ENCODE measurements at places on chromosomes 16 and 17. TPM values are rescaled to one million over a fixed set of nuclear protein-coding genes. Genes with fewer than 3 reads are reported as not detected.

- H3K27me3 ChIP-seq: no peaks in the 10 kb centered on the region
- peaks cover 17% of the 10 kb centered on the region for H3K4me1 ChIP-seq
- H3K4me3 ChIP-seq: no peak overlapping the region
- H3K27ac ChIP-seq: no peak overlapping the region
- no peaks in the 10 kb centered on the region for H3K36me3 ChIP-seq
These were observed 30.1 kb upstream of the HAPSTR1 start for GRCh38 chr16:9061358-9061813.

DNA sequence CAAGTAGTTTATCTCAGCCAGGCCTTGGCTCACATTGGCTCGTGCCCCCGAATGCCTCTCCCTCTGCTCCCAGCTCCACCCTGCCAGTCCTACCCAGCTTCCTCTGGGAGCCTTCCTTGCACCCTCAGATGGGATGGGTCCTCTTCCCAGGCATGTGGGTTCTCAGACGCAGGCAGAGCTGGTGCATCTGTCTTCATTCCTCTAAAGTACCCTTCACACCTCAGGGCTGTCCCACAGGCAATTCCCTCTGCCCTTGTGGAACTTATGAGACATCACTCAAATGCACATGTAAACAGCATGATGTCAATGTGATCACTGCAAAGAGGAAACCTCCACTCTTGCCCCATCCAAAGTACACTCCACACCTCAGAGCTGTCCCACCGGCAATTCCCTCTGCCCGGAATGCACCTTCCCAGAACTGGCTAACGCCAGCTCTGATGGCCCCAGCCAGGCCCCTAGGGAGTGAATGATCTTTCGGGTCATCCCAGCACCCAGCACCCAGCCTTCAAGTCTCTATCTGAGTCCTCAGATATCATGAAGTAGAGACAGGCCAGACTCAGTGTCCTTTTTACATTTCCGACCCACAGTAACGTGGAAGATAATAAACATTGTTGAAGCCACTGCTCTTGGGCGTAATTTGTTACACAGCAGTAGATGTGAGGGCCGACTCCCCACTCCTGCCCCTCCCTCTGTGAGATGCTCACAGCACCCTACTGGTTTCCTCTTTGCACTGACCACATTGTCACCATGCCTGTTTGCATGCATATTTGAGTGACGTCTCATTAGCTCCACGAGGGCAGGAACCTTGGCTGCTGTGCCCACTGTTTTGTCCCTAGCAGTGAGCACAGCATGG, 85.4 kb downstream of the N4BP1 start:
- DNase-seq: no peak
- peaks cover 2% of the 10 kb centered on the region for H3K4me1 ChIP-seq
- H3K36me3 ChIP-seq: no peaks in the 10 kb centered on the region
- no peak overlapping the region for H3K4me3 ChIP-seq
- no peak overlapping the region for H3K27ac ChIP-seq

- no peak for DNase-seq
- H3K4me1 ChIP-seq: peaks cover 20% of the 10 kb centered on the region
- H3K36me3 ChIP-seq: no peaks in the 10 kb centered on the region
These were observed 53.7 kb upstream of the WSB1 start for GRCh38 chr17:27240086-27240801.

- H3K27ac ChIP-seq: no peak overlapping the region
- no peak overlapping the region for H3K4me3 ChIP-seq
- no peaks in the 10 kb centered on the region for H3K36me3 ChIP-seq
- H3K4me1 ChIP-seq: no peaks in the 10 kb centered on the region
These were observed 501.1 kb upstream of the KIF2B start for GRCh38 chr17:53321651-53322050.

The CRHR1 gene
- not detected for total RNA-seq

The BLMH gene
- 78.6 TPM for total RNA-seq

The RNU2-1 gene
- 3,772 TPM for total RNA-seq

The CDH13 gene
- not detected for total RNA-seq

All from activated CD8-positive, alpha-beta T cell treated with anti-CD3 and anti-CD28 coated beads for 36 hours (primary cell).